ENCODE measurements at places on chromosomes 11 and 22.

DNA sequence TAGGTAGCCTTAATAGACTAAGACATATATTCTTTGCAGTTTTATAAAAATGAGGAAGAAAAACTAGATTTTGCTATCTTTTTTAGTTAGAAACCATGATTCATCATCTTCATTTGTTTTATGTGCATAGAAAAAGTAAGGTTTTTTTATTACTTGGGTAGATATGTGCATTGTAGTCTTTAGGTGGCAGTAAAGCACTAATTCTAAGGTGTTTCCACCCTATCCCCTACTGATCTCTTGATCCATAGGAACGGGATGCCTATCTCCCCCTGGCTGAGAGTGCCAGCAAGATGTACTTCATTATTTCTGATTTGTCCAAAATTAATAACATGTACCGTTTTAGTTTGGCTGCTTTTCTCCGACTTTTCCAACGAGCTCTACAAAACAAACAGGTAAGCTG, 148.1 kb downstream of the DYNC2H1 start:
- no peak for DNase-seq

DNA sequence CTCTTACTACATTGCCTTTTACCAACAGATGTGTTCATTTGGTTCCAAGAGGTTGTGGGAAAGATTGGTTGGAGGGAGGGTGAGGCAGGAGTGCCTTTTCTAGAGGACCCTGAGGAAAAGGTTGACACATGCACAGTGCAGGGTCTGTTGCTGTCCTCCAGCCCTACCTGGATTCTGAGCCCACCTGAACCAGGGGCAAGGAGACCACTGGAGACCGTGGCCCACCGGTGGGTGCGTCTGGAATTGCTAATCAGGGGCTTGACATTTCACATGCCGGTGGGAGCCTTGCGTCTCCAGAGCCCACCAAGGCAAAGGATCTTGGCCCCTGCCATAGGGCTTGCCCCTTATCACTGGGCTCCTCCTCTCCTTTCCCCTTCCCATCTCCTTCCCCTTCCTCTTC, 80.4 kb upstream of the ZBED5 start:
- DNase-seq: no peak

- no peak for DNase-seq
These were observed 90.4 kb downstream of the RELT start for GRCh38 chr11:73466643-73467042.

DNA sequence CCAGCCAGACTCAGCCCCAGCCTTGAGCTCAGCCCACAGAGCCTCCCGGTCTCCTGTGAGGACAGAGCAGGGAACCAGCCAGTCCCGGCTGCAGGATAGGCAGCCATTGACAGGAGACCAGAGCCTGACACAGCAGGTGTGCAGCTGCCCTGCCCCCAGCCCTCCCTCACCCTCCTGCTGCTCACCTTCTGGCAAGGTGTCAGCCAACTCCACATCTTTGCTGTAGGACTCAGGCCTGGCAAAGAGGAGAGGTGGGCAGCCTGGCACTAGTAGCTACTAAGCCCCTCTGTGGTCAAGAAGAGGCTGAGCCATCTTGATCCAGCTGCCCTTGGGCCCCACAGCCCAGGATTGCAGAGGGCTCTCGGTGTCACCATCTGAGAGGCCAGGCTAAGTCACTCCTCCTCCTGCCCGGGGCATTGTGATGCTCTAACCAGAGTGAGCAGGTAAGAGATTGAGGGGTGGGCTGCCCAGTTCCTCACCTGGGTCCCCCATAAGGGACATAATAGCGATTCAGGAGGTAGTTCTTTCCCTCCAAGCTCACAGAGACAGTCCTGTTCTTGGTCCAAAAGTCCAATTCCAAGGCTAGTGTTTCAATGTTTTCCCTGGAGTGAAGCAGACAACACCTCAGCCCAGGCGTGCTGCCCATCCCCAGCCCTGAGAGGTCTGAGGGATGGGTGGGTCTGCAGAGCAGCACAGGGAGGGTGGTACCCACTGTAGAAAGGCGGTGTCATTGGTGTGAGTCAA, 18.6 kb downstream of the TREH start:
- no peak for DNase-seq

DNA sequence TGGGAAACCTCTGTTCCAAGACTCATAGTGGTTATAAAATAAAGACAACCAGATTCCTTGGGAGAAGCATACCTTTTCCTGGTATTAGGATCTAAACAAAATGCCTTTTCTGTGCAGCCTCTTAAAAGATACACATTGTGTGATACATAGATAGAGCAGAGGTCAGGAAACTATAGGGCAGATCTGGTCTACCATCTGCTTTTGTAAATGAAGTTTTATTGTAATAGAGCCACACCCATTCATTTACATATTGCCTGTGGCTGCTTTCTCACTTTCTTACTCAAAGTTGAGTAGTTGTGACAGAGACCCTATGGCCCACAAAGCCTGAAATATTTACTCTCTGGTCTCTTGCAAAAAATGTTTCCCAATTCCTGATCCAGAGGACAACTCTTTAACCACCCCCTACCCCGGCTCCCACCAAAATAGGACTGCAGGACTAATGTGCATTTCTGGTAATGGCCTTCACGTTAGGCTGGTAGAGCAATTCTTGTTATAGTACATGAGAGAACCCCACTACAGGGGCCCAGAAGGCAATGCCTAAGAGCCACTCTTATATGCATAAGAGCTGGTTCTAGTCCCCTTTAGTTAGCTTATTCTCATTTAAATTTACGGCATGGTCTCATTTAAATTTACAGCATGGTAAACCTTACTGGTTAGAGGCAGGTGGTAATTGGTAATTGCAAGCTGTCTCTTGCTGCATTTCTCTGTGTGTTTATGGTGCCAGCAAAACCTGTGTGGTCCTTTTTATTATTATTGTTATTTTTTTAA, 76.8 kb upstream of the YWHAH start:
- DNase-seq: no peak

DNA sequence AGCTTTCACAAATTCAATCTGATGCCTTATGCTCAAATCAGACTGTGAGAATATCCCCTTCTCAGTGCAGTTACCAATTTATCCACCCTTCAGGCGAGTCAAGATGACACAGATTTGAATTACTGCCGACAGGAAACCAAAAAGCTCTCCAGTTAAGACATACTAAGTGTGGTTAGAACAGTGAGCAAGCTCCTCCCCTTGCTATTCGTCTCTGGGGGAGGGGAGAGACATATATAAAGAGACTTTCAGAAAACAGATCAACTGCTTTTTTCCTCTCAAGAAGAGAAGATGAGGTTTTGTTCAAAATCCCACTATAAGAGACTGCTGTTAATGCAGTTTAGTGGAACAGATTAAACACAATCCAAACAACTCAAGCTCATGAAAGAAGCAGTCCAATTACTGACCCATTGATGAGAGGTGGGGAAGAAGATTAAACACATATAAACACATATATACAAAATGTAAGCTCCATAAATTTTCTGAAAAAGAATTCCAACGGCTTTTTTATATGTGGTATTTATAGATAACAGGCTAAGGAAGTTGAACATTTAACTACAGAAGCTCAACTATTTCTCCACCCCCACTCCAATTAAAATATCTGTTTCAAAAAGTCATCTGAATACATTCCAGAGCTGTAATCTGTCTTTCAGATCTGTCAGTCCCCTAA, 102.7 kb downstream of the MRTFA start:
- peak; percentile 89 for DNase-seq

- DNase-seq: no peak
These were observed 113.9 kb downstream of the RPS6KA4 start for GRCh38 chr11:64472593-64473455.

DNA sequence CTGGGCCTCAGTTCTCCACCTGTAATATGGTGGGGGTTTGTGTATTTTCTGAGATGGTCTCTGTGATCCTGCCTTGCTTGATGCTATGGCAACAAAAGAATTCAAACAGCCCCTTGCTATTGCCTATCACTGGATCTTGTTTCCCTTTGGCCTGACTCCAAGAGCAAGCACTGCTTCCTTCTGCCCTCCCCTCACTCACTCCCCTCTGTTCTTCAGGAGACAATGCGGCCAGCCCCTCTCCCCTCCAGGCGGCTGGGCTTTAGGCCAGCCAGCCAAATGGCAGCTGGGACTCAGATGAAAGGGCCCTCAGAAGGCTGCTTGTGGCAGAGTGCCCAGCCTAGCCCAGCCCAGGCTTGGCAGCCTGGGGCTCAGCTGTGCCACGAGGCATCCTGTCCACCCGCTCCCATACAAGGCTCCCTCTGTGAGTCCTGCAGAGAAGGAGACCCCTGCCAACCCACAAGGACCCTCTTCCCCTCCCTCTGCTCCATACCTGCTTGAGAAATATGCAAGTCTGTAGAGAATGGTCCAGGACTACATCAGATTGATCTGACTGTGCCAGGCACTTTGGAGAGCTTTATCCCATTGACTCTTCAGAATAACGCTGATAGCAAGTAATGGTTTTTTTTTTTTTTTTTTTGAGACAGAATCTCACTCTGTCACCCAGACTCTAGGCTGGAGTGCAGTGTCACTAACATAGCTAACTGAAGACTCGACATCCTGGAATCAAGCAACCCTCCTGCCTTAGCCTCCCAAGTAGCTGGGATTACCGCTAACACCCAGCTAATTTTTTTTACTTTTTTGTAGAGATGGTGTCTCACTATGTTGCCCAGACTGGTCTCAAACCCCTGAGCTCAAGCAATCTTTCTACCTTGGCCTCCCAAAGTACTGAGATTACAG, 7.6 kb upstream of the KCTD14 start:
- DNase-seq: no peak

DNA sequence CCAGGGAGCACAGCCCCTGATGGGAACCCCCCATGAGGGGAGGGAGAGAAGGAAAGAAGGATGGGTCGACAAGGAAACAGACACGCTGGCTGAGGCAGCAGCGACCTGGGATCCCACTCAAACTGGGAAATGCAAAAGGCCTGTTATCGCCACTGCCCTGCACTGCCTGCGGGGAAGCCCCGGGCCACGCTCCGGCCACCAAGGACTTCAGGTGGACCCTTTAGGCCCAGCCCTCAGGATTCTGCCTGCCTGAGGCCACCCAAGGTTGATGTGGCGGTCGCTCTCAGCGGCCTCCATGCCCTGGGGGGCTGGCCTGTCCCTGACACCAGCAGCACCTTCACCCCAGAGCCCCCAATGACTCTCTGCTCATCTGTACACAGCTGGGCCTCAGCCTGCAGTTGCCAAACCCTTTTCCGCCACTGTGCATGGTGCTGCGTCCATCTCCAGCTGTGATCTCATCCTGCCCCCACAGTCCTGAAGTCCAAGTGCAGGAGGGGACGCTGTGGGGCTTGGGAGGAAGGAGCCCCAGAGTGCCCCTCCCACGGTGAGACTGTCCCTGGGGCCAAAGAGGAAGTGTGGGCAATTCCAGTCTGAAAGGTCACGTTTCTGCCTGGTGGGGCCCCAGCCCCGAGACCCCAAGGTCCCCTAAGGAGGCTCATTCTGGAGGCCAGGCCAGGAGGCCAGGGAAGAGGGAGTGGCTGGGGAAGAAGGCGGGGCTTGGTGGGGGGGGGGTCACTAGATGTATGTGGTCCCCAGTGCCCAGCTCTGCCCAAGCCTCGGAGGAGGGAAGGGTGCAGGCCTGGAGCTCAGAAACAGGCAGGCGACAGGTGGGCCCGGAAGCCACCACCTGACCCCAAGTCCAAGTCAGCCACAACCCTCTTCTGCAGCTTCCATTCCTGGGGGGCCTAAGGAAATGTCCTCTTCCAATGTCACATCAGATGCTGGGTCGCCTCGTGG, 31.6 kb downstream of the OSBPL5 start:
- DNase-seq: no peak

DNA sequence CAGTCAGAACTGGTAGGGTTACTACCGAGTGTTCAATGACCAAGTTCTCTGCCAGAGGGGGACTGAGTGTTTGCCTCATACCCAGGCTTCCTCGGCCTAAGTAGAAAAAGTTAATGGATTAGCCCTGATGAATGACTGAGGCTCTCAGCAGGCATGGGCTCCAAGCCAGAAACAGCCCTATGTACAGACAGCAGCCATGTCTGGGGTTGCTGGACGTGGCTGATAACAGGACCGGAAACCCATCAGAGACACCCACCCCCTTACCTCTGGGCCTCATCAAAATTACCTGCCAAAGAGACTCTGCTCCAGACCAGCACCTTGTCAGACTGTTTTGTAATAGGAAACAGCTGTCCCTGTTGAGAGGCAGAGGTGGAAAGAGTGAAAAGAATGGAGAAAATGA, 351.4 kb downstream of the ETS1 start:
- DNase-seq: no peak

DNA sequence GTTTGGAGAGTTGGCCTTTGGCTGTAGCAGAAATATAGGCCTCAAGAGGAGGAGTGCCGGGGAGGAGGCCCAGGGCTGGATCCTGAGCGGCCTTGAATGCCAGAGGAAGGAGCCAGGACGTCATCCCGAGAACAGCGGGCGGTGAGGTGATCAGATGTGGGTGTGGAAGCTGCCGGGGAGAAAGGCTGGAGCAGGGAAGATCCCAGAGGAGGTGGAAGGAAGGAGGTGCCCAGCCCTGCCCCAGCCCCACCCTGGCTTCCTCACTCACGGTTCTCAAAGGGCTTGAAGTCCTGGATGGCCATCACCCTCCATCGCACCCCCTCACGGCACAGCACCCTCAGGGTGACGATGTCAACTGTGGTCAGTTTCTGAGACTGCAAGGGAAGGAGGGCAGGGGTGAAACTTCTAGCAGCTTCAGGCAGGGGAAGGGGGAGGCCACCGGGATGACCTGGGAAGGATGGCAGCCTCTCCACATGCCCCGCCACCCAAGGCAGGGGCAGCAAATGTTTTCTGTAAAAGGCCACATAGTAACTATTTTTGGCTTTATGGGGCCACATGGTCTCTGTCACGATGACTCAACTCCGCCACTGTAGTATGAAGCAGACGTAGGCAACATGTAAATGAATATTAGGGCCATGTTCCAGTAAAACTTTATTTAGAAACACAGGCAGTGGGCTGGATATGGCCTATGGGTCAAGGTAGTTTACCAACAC, 10.7 kb downstream of the IL2RB start:
- no peak for DNase-seq

- no peak for DNase-seq
These were observed 2.1 kb upstream of the RNF26 start for GRCh38 chr11:119332111-119332765.

DNA sequence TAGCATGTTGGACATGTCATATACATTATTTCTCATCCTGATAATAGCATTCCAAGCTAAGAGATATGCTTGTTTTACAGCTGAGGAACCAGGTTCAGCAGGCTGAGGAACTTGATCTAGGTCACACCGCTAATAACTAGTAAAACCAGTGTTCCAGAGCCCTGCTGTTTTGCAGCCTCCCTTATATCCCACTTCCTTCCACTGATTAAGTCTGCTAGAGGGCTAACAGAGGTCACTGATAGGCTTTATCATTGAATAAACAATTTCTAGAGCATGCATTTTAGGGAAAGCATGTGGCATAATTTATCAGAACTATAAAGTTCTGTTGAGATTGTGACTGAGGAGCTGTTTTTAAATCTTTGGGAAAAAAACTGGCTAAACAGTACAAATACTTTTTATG, 54.0 kb downstream of the UVRAG start:
- no peak for DNase-seq

DNA sequence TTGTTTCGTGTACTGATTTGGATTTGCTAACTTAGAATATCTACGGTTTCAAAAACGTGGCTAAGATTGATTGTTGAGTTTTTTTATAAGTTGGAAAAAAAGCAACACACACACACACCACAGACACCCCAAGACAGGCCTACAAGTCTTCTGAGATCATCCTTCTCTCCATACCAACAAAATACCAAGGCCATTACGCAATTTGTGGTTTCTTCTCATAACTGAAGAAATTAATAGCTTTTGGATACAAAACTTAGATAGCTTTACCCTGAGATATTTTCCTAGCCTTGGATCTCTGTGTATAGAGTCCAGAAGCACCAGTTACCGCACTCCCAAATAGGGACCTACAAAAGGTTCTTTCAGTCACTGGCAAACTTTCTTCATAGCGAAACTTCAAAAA, 113.6 kb downstream of the SIK3 start:
- no peak for DNase-seq

GRCh38 chr11:2094354-2095197, 44.6 kb downstream of the IGF2 start:
- DNase-seq: no peak
